SJSA1 (cell line): ENCODE measurements at places on chromosomes 7 and 10.

DNA sequence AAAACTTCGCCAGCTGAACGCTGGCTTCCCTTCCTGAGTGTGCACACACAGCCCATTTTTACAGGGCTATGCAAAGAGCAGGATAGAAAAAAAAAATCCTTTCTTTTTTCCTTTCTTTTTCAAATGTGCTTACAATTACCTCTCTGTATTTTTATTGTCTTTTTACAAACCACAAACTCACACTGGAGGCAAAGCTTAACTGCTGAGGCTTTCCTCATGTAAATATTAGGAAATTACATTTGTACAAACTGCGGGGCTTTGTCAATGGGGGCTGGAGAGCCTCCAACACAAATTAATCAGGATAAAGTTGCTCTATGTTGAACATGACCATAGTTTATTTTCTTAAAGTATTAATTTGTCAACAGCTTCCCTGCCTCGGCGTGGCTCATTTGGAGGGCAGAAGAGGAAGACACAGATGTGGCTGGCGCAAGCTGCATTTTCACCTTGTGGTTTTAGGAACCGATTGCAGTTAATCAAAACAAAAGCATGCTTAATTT, 411.7 kb upstream of the MKI67 start:
- no peak for DNase-seq

GRCh38 chr10:22764639-22765038, 50.3 kb upstream of the PIP4K2A start:
- no peak for DNase-seq

DNA sequence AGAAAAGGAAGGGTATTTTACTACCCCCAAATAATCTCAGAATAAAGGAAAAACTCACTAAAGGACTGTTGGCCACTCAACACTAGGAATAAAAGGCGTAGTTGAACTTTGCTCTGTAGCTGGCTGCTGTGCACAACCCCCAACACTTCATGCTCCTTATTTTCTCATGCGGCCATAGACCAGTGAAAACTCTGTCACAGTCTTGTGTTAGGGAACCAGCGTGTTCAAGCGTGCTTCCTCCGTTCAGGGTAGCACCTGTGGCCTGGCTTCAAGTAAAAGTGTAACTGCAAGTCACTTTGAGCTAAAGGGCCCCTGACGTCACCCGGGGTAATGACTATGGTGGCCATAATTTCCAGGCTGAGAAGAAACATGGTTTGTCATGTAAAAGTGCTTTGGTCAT, 27.0 kb downstream of the BLNK start:
- DNase-seq = no peak

DNA sequence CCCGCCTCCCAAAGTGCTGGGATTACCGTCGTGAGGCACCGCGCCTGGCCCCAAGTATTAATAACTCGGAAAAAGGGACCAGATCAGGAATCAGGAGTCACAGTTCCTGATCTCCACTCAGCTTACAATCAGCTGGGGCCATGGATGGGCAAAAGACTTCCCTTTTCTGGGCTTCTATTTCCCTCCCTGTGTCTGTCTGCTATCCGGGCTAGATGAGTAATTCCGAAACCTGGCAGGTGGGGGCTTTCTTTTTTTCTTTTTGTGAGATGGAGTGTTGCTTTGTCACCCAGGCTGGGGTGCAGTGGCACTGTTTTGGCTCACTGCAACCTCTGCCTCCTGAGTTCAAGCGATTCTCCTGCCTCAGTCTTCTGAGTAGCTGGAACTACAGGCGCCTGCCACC, 11.6 kb downstream of the RPS24 start:
- DNase-seq = no peak

GRCh38 chr7:42014625-42015618, 222.1 kb downstream of the GLI3 start:
- no peak for DNase-seq

DNA sequence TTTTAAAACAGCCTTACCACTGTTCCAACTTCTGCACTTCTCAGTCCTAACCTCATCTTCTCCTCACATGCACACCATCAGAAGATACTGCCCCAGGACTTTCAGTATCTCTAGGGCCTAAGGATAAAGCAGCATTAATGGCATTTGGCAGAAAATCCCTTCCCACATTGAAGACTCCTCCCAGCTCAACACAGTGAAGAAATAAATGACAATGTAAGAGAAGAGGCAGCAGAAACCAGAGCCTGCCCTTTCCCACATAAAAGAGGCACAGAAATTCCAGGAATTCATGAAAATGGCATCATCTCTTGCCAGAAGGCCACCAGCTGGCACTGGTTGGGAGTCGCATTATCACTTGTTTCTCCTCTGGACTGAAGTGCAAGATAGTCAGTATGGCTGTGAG, 3.7 kb downstream of the GCC1 start:
- DNase-seq = no peak

GRCh38 chr7:7504910-7505704, 30.6 kb downstream of the COL28A1 start:
- DNase-seq = no peak

GRCh38 chr10:72009425-72010081, 45.4 kb downstream of the CHST3 start:
- peak; percentile 54 for DNase-seq

- DNase-seq = peak; percentile 87
Measured at GRCh38 chr7:22730921-22731654, 4.1 kb downstream of the IL6 start.

- no peak for DNase-seq
Measured at GRCh38 chr10:71799608-71800453, 26.5 kb upstream of the VSIR start.

GRCh38 chr10:4653160-4653559, 172.8 kb upstream of the AKR1E2 start:
- DNase-seq = no peak
